ENCODE measurements at places on chromosomes 4 and X.

- DNase-seq, result no peak
Measured at GRCh38 chrX:37608156-37608555, 36.7 kb downstream of the LANCL3 start.

DNA sequence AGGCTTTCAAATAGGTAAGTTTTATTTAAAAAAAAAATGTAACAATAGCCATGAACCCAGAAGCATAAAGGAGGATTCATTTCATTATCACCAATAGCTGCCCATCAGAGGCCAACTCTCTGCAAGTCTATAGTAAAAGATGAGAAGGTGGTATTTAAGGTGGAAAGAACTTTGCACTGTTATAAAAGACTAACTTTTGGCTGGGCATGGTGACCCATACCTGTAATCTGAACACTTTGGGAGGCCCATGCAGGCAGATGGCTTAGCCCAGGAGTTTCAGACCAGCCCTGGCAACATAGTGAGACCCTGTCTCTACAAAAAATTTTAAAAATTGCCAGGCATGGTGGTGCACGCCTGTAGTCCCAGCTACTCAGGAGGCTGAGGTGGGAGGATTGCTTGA is 43.3 kb downstream of the RPS3A start:
- DNase-seq, result no peak

GRCh38 chr4:141413366-141413765 is 192.7 kb downstream of the ZNF330 start:
- no peak for DNase-seq

GRCh38 chr4:56742080-56742871 is 61.2 kb upstream of the HOPX start:
- DNase-seq, result peak; percentile 34

DNA sequence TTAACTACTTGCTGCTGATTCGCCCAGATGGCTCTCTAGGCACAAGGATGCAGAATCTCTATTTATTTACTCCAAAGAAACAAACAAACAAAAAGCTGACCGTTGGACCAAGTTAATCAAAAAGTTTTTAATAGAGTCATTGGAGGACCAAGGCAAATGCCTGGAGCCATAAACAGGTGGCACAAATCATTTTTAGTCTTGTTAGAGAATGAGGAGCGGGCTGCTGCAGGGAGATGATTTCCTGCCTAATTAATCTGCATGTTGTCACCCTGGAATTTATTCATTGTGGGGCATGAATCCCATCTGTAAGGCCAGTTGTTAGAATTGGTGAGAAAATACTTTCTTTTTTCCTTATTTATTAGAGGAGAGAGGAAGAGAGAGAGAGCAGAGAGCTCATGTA is 147.4 kb upstream of the GATB start:
- no peak for DNase-seq

- DNase-seq, result peak; percentile 47
Measured at GRCh38 chr4:138861135-138861534, 154.4 kb upstream of the NOCT start.

DNA sequence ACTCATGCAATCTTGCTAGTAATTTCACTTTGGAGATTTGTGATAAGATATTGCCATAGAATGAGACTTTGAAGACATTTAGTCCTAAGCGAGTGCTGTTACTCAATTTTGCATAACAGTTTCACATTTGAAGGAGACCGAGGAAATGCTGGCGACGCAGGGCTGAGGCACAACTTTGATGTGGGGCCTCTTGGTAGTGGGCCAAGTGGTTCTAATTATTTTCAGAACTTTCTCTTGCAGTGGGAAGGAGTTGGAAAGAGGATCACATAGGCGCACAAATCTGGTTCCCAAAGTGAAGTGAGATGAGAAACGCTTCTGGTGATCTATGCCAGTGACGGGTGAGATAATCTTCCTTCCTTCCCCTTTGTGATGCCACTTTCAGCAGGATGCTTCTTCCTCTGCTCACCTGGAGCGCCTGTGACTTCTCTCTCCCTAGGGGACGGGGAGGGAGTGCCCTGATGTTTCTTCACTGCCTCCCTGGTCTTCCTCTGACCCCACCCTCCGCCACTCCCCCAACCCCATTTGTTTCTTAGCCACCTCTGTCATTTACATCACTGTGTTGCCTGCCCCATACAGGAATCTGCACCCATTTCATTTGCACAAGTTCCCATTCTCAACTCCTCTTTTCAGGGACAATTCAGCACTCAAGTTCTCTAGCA is 138.9 kb upstream of the MID1 start:
- DNase-seq, result no peak

GRCh38 chrX:43985511-43985910 is 12.3 kb upstream of the NDP start:
- DNase-seq, result no peak

Data from epithelial cell of esophagus (primary cell).